ENCODE measurements at places on chromosomes 11 and 22.

- no peak for DNase-seq
Observed at GRCh38 chr11:57651408-57651807, 1.7 kb upstream of the YPEL4 start.

DNA sequence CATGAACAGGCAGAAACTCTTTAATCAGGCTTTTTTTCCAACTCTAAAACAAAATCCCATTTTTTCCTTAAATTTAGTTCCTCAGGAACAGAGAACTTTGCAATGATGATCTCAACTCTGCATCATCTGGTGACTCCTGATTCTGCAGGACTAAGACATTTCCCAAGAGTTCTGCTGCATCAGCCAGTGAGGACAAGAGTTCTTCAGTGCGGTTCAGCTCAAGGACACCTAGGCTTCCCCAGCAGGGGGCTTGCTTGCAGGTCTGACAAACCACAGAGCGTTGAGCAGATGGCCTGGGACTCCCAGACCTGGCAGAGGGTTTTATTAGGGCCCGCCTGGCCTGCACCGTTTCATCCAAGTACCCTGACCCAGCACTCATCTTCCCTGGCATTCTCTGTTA is 6.4 kb downstream of the CDCA5 start:
- no peak for DNase-seq

DNA sequence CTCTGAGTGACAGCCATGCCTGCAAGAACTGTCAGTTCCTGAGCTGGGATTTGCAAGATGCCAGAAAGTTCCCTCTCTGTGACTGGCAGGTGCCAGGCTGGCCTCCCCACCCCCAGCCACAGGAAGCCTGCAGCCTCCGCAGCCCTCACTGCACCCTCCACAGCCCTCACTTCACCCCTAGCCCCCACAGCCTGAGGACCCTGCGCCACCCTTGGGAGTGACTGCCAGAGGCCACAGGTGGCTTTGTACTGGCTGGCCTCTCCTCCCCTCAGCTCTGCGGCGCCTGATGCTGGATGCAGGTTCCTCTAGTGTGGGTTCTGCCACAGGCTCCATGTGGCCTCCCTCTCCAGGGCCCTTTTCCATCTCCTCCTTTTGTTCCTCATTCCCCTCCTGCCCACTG is 28.7 kb downstream of the MPPED1 start:
- DNase-seq, result no peak

DNA sequence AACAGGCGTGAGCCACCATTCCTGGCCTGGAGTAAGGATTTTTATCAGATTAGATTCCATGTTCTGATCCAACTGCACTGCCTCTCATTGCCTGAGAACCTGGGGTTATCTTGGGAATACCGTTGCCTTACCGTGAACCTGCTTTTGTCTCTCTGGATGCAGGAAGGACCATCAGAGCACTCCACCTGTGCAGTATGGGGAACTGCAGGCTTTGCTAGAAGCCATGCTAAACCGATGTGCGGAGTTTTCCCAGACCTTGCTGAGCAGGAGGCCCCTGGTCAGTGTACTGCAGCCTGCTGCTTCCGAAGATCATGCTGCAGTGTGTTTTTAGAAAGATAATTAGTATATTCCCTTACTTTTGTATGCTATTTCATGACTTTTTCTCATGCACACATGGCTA is 43.6 kb downstream of the MEI1 start:
- DNase-seq, result no peak

DNA sequence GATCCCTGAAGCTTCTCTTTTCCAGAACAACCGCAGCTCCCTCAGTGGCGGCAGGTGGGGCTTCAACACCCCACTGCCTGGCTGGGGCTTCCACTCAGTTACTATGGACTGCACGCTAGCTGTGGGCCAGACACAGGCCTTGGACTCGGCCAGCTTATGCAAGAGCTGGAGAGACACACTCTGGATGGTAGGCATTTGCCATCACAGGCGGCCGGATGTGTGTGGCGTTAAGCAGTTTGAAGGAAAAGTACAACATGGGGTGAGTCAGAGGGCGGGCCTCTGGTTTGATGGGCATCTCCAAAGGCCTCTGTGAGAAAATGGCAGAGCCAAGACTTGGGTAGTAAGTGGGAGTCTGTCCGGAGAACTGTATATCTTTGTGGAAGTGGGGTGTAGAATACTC is 17.6 kb downstream of the KCNJ4 start:
- no peak for DNase-seq

DNA sequence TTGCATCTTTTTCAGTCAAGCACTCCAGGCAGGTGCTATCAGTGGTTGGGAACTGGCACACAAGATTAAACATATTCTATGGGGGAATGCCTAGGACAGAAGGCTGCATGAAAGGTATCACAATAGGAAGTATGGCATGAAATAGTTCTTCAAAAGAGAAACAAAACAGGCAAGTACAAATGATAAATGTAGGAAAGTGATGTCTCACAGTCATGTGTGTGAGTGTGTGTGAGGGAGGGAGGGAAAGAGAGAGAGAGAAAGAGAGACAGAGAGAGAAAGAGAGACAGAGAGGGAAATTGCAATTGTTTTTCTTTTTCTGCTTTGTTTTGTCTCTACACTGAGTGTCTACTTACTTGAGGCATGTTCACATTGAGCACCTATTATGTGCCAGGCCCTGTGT is 456.3 kb downstream of the MIAT start:
- no peak for DNase-seq

All from stimulated activated CD4-positive, alpha-beta T cell treated with anti-CD3 and anti-CD28 coated beads, Interleukin-2, amount 100 ng/mL, for 48 hours (primary cell).